Memory B cell (primary cell): ENCODE measurements at places on chromosomes 3 and 15.

DNA sequence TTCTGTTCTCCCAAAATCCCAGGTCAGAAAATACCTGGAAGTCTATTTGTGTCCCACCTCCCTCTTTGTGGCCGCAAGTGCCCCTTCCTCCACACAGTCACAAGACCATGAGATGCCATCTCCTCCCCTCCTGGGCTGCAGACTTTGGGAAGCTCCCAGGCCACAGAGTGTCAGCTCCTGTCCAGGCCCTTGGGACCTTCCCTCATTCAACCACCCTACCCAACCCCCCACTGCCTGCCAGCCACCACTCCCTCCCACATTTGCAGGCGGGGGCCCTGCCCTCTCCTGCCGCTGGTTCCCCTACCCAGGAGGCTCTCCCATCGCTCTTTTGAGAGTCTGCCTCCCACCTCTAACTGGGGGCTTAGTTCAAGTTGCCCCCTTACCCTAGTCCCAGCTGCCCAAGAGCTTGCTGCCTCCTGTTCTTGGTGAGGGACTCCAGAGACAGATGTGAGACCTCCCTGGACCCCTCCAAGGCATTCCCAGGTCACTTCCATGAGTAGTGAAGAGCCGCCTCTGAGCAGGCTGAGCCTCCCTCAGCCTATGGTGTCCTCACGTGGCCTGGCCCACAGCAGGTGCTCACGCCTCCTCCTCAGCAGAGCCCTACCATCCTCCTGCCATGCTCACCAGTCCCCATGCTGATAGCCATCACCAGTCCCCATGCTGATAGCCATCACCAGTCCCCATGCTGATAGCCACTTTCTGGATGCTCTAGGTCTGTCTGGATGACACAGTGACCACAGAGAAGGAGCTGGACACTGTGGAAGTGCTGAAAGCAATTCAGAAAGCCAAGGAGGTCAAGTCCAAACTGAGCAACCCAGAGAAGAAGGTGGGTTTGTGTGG, 15.9 kb upstream of the STAB1 start:
- DNase-seq: no peak

DNA sequence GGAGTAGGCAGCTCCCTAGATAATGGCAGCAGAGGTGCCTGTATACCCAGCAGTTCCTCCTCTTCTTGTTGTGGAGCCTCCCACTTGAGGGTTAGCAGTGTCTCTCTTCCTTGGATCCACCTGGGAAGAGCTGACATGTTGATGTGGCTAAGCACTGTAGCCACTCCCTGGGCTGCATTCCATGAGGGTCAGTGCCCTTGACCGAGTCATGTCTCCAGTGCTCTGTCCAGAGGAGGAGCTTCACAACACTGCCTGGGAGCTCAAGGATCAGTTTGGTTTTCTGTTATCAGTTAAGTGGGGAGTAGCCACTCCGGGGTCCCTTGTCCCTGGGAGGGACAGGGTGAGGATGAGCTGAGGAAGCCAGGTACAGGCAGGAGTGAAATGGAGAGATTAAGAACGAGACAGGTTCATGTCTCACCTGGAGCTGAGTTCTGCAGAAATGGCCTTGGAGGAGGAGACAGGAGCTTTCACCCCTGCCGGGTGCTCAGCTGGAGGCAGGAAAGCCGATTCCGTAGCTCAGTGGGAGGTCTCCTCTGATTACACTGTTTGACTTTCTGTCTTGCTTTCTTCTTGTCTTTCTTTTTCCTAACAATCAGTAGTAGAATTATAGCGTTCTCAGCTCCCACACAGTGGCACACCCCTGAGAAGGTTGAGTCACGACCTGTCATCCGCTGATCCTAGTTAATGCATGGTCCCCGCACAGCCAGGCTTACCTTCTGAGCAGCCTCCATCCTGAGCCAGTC, 57.9 kb upstream of the SEC22A start:
- no peak for DNase-seq

DNA sequence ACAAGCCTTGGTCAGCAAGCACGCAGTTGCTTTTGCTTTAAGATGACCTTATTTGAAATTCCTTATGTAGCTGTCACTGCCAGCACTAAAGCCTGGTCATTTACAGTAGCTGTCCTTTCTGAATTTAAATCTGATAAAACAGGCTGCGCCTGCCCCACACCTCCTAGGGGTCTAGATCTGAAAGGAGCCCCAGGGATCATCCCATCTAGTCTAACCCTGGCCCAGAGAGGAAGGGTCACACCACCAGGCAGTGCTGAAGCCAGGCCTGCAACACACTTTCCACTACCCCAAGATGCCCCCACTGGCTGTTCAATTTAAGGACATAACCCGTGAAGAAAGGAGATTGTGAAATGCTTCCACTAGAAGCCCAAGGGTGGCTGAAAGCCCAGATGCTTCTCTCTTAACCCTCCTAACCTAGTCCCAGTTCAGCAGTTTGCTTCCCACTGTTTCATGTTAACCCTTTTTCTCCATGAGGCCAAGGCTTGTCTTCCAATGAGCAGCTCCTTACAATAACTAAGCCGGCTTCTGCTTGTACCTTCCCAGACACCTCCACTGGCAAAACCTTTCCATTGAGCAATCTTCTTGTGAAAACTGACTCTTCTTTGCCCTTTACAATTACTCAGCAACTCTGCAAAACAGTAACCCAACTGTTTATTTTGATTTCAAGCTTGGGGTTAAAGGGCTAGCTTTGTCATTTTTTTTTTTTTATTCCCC, 198.9 kb upstream of the LPP start:
- no peak for DNase-seq

GRCh38 chr3:58588030-58588614, 10.9 kb upstream of the FAM107A start:
- DNase-seq: no peak

DNA sequence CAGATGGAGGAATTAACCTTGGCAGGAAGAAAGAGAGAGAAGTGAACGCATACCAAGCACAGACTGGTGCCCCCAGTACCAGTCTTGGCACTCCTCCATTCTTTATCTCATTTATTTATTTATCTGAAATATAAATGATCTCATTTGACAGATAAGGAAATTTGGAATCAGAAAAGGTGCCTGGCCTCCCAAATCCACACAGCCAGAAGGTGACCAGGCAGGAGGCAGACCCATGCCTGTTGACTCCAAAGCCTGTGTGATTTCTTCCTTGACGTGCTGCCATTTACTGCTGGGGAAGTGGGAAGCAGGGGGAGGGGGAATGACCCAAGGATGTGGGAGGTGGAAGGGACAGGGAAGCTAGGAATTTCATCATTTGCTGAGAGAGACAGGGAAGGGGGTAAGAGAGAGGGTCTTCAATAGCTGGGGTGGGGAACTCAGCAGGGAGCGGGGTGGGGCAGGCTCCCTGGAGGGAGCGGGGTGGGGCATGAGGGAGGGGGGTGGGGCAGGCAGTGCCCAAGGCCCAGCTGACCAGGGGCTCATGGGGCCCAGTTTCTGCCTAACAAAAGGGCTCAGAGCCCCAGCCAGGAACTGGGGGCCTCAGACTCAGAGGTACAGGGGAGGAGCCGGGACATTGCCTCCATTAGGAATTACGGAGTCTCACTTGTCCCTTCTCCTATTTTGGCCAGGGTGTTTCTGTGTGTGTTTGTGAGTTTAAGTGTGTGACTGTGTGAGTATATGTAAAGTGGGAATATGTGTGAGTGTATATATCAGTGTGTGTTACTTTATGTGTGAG, 63.0 kb downstream of the MINAR1 start:
- no peak for DNase-seq

DNA sequence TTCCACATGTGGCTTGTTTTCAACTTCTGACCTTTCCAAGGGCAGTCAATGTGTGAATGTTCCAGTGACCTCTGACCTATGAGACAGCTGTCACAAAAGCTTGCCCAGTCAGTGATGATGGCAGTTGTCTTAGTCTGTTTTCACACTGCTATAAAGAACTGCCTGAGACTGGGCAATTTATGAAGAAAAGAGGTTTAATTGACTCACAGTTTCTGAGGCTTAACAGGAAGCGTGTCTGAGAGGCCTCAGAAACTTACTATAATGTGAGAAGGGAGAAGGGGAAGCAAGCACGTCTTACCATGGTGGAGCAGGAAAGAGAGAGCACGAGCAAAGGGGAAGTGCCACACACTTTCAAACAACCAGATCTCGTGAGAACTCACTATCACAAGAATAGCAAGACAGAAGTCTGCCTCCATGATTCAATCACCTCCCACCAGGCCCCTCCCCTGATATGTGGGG, 95.6 kb downstream of the ECT2 start:
- DNase-seq: no peak

- no peak for DNase-seq
These were observed 524.9 kb downstream of the RBMS3 start for GRCh38 chr3:29805757-29806156.

DNA sequence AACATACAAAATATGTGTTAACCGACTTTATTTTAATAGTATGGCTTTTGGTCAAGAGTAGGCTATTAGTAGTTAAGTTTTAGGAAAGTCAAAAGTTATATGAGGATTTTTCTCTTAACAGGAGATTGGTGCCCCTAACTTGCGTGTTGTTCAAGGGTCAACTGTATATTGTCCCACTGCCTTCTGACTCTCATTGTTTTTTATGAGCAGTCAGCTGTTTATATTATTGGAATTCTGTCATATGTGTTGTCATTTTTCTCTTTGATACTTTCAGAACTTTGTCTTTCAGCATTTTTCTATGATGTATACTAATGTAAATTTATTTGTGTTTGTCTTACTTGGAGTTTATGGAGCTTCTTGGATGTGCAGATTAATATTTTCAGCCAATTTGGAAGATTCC, 142.1 kb upstream of the CMC1 start:
- no peak for DNase-seq

DNA sequence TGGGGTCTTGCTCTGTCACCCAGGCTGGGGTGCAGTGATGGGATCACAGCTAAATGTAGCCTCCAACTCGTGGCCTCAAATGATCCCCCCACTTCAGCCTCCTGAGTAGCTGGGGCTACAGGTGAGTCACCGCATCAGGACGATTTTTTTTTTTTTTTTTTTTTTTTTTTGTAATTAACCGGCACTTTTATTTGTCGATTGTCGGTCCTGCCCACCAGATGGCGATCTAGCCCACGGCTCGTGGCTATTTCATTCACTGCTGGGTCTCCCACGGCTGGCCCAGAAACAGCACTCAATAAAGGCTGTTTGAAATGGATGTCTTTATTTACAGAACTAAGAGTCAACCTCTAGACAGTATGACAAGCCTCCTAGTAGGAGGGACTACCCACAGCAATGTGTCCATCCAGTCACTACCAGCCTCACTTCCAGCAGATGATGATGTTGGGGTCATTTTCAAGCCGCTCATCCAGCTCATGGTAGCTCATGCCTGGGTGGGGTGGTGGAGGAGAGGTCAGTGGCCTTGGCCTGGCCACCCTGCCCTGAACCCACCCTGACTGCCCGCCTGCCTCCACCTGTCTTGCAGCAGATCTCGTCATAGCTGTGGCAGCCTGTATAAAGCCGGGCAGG, 1.8 kb upstream of the ZMYND10 start:
- DNase-seq: peak; percentile 60

- no peak for DNase-seq
These were observed 284.5 kb upstream of the DCBLD2 start for GRCh38 chr3:99186016-99186415.

DNA sequence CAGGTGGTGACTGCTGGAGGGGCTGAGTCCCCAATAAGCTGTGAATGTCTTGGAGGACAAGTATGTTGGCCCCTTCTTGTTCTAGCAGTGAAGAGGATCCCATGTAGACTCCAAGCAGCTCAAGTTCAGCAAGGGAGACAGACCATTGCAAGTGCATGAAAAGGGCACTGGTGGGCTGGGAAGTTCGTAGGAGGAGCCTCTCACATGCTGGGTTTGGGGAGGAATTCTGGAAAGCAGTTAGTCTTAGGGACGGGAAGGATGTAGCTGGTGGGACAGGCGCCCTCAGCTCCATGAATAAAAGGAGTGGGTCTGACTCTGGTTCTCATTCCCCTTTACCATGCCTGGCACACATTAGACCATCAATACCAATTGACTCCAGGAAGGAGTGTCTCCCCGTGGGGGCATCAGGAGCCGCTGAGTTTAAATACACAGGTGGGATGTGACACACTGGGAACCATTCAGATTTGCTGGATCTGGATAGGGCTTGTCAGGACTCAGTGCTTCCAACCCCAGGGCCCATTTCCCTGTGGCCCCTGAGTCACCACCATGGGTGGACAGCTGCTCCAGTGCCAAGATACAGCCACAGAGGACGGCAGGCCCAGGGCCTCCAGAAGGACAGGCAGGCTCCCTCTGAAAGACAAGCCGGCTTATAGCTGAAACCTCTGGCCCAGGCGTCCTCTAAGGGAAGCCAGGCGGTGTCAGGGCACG, 552 bp upstream of the XYLB start:
- DNase-seq: no peak

DNA sequence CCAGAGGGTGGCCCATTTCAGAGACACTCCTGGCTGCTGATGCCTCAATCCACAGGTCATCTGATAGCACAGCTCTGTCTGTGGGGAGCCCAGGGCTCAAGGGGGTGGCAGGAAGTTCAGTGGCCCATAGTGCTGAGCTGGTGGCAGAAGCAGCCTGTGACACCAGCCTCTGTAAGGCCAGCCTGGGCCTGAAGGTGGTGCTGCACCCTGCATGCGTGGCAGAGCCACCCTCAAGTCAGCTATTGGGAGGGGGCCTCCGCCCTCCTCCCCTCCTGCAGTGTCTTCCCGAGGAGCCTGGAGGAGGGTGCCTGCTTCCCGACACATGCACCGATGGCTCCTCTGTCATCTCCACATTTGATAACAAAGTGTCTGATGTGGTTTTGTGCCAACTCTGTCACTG, 3.0 kb downstream of the PLA1A start:
- no peak for DNase-seq

DNA sequence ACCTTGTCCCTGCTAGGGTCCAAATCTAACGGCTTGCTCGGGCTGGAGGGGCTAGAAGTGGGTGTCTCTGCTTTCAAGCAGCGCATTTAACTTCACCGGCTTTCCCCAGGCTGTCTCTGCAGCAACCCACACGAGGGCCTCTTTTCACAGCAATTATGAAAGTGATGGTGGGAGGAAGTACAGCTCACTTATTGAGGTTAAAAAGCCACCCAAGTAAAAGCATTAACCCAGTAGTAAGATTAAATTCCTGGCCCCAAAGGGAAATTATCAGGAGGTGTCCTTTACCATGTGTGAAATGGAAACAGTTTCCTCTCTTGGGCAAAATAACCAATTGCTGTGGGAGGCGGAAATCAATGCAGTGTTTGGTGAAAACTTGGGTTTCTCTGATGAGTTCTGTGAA, 41.1 kb downstream of the NGRN start:
- no peak for DNase-seq

DNA sequence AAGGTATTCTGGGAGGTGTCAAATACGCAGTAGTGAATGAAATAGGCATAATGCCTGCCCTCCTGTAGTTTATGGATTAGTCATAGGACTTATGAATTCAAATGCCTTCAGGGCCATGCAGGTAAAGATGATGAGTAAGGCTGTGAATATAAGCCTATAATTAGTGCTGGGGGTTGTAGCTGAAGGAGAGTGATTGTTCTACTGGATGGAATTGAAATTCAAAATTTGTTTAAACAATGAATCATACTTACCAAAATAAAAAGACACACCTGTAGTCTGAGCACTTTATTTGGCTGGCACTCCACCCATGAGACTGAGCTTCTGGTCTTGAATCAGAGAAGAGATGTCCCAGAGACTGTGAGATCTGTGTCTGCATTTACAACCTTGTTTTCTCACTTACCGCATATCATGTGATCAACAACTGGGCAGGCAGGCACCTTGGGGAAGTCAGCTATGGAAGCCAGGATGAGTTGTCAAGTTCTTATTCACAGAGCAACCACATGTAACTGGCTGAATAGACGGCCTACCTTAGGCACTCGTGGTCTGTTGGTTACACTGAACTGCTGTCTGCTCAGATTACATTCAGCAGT, 291.8 kb downstream of the NAALADL2 start:
- DNase-seq: no peak
